ENCODE measurements at places on chromosomes 6 and 20.

DNA sequence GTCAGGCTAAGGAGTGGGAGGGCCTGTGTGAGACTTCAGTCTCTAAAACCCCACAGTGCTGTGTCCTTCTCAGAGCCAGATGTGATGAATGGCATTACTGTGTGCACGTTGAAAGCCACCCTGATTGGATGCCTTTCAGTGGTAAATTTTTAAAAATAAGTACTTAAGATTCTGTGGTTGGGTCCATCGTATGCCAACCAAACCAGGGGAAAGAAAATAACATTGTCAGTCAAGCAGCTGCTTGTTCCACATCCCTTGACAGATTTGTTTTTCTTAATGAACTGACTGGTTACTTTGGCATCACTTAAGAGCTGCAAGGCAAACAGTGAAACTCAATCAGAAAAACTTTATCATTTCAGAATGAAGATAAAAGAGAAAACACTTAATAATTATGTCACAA, 334.0 kb upstream of the NT5E start:
- no peak for DNase-seq

DNA sequence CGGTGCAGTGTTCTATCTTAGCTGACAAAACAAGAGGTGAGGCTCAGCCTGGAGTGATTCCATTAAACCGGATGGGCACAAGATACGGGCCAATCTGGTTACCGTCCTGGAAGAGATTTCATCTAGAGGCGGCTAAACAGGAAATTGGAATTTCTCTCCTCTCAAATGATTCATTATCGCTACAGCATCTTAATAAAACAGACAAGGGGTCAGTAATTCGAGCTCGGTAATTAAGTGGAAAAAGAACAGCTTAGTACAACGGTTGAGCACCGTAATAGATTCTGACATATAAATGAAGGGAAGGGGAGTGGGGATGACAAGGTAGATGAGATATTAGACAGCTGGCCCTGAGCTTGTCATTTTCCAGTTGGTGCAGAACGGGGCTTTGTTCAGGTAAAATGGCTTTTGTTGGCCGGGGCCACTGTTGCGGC, 137.2 kb downstream of the EDN3 start:
- no peak for DNase-seq

- DNase-seq, result no peak
These were observed 13.9 kb upstream of the HELZ2 start for GRCh38 chr20:63587776-63588591.

DNA sequence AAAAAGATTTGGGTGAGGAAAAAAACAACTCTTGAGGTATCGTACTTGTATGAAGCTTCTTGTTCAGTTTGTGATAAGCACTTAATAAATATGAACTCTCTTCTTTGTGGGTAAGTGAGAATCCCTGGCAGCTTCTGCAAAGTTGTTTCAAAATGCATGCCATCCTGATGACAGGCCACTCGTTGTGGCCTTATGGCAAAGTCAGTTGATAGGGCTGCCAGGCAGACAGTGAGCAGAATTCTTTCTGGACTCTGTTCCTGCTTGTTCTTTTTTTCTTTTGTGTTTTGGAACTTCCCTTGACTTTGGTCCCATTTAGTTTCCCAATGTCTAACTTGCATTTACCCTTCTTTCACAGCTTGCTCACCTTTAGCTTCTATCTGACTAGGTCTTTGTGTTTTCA, 983.5 kb upstream of the FLRT3 start:
- no peak for DNase-seq

DNA sequence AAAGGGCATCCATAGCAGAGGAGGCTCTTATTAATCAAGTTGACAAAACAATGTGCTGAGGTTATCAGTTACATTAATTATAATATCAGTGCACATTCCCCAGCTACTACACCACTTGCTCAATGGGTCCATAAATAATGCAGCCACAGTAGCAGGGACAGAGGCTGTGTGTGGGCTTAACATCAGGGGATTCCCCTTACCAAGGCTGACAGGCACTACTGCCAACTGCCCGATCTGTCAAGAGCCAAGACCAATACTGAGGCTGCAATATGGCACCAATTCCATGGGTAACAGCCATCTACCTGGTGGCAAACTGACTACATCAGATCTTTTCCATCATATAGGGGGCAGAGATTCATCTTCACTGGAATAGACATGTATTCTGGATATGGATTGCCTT, 22.0 kb downstream of the CD164 start:
- no peak for DNase-seq

DNA sequence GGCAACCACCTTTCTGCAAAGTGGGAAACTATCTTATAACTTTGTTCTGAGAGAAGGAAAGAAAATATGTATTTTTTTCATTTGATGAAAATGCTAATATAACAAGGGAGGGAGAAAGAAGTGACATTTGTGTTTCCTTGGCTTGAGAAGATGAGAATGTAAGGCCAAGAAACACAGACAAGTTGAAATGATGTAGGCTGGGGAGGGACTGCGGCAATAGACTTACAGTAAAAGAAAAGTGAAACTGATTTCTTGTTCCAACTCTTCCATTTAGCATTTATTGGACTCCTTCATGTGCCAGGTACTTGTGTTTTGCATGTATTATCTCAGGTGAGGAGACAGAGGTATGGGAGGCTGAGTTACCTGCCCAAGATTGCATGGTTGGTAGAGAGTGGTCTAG, 130.9 kb downstream of the CARMIL1 start:
- DNase-seq, result no peak

DNA sequence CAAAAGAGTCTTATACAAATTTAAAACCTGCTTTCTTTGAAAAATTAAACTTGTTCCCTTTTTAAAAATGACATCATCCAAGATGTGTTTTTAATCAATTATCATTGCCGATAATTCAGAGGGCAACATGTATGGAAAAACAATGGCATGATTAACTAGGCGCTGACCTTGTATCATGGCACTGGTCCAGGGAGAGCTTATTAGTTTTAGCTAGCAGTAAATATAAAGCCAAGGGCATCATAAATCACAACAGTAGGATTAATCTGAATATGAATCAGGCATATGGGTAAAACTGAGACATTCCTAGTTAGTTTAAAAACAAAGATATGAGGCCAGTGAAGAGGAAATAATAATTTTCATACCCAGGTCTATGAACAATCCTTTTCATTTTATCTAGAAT, 374.0 kb downstream of the HDGFL1 start:
- no peak for DNase-seq

GRCh38 chr6:53306819-53307347, 41.9 kb downstream of the ELOVL5 start:
- DNase-seq, result no peak

GRCh38 chr20:64244281-64244805, 11.2 kb upstream of the PCMTD2 start:
- DNase-seq, result no peak

GRCh38 chr6:29925727-29926412, 16.5 kb upstream of the HLA-A start:
- DNase-seq, result no peak

- no peak for DNase-seq
These were observed 252.1 kb downstream of the FARS2 start for GRCh38 chr6:5513408-5513807.

DNA sequence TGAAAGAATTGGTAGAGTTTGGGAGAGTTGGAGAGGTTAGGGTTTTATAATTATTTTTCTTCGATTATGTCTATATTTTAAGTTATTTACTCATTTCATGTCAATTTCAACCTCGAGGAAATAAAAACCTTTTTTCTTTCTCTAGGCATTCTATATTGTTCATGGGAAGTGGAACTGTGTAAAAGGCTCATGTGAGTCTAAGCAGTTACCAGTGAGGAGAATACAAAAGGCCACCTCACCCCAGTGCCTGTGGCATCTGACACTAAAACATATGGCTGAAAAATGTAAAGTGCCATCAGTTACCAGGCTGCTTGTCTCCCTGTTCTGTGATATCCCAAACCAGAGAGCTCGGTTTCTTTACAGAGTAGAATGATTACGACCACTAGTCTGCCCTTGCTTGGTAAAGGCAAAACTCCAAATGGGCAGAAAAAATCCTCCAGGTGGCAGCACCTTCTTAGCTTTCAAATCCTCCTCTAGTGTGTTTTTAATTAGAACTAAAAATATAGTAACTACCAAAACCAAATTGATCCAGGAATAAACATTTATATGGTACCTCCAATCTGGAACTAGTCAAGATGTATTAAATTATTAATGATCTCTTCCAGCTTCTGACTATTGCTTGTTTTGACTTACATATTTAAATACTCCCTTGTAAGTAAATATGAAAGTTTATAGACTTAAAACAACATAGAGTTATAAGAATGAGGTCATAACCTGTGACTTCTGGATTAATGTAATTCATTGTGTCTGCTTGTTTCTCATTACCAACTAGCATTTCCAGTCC, 122.6 kb upstream of the MCHR2 start:
- peak; percentile 65 for DNase-seq

DNA sequence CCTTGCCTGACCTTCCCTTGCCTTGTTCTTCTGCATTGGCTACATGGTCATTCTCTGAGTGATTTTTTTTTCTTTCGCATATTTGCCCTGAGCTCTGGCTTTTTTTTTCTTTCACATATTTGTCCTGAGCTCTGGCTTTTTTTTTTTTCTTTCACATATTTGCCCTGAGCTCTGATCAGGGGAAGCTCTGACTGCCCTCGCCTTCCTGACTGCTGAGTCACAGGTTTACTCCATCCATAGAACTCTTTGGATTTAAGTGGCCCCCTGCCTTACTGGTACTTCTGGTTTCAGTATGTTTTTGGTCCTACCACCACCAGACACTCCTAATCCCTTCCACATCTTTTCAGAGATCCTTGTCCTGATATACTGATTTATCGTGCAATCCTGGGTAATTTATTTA, 201.1 kb downstream of the OGFRL1 start:
- peak; percentile 75 for DNase-seq

- no peak for DNase-seq
These were observed 103.3 kb downstream of the ARHGAP18 start for GRCh38 chr6:129606664-129607063.

DNA sequence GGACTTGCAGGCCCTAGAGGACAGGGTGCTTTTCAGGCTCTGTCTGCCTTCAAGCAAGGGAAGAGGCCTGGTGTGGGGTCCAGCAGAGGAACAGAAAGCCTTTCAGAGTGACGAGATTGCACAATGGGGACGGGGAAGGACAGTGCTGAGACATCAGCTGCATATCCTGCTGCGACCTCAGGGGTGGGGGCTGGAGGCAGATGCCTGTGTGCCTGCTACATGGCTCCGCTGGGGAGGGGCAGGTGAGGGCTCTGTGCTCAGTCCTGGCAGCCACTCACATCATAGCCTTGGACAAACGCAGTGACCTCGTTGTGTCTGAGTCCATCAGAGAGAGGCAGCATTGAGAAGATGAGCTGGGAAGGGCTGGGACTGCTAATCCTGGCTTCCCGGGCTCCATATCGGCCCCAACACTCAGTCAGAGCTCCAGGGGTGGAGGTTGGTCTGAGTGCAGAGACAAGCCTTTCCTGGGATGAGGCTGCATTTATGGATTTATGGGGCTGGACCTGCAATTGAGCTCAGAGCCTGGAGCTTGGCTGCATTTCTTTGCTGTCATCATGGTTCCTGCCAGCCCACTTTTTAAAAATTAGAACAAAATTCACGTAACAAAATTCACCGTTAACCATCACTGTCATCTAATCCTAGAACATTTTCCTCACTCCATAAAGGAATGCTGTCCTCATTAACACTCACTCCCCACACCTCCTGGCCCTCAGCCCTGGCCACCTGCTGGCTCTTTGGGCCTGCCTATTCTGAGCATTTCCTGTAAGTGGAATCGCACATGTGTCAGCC, 196.9 kb upstream of the SLC24A3 start:
- no peak for DNase-seq

- no peak for DNase-seq
These were observed 12.1 kb downstream of the FOXS1 start for GRCh38 chr20:31833130-31833930.

GRCh38 chr6:132552372-132552771, at the start of gene TAAR8:
TAAR8 (plus strand) TSS chr6:132552672; CDS start chr6:132552693, 21 bp downstream.
- DNase-seq, result no peak

- no peak for DNase-seq
These were observed 36.3 kb upstream of the RNF8 start for GRCh38 chr6:37317312-37318038.

DNA sequence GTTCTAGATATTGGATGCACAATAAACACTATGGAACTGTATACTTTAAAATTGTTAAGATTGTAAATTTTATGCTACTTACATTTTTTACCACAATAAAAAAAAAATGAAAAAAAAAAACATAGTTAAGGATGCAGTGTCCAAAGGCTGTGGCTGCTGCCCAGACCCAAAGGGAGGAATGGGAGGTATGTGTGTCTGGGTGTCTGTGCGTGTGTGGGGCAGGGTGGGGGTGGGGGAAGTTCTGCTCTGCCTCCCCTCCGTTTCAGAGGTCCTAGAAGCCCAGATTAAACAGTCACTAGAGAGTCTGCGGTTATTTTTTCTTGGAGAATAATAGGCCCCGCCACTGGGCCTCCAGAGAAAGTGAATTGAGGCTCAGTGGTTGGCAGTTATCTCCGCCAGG, 136.4 kb upstream of the ARMC2 start:
- DNase-seq, result no peak

- DNase-seq, result no peak
These were observed 170.6 kb downstream of the OGFRL1 start for GRCh38 chr6:71459162-71459561.

DNA sequence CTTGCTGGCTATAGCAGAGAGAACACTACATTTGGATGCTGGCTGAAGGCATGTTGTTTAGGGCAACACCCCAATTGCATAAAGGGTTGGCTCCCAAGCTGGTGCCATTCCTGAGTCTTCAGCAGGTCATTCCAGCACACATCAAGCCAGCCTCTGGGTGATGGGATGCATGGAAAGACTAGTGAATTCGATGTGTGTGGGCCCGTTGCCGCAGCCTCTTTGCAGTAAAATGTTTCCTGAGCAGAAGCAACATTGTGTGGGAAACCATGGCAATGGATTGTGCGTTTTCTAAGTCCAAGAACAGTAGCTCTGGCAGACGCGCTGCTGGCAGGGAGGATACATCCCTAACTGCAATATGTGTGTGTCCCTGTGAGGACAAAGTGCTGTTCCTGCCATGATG, 142.4 kb upstream of the SLC24A3 start:
- no peak for DNase-seq

- DNase-seq, result no peak
These were observed 81.7 kb upstream of the TENT5A start for GRCh38 chr6:81834141-81834681.

DNA sequence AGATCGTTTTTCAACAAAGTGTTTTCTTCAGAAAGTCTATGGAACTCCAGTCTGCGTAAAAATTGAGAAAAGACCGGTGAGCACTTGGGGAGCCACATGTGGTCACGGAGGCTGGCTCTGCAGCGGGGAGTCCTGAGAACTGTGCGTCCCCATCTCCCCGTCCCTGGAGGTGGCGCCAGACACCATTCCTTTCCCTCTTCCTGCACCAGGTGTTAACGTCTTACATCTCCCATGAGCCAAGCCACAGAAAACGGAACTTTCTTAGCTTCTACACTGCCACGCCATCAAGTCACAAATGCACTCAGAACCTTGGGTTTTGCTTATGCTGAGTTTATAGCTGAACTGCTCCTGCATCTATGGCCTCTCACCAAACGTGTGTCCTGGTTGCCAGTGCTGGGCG, 62.6 kb downstream of the GINS1 start:
- DNase-seq, result peak; percentile 10

GRCh38 chr6:149551920-149552319, 6.1 kb upstream of the PPIL4 start:
- no peak for DNase-seq

- no peak for DNase-seq
These were observed 437.5 kb downstream of the MMUT start for GRCh38 chr6:49025273-49026240.

Measured in fibroblast of the conjunctiva (primary cell).